ENCODE measurements at places on chromosomes 6 and 20.
A peak's percentile ranks its signal among the peaks of the same experiment; 100 is the strongest.

- peak; percentile 64 for DNase-seq
- peaks cover 48% of the 10 kb centered on the region for H3K27me3 ChIP-seq
- H3K4me1 ChIP-seq: no peaks in the 10 kb centered on the region
Measured at GRCh38 chr6:6315660-6316059, 4.8 kb downstream of the F13A1 start.

GRCh38 chr6:158819213-158819976 is at the start of gene EZR:
Gene EZR (minus strand): TSS chr6:158819368. CDS start chr6:158818093, 1,275 bp downstream.
- no peaks in the 10 kb centered on the region for H3K27me3 ChIP-seq
- peaks cover 35% of the 10 kb centered on the region for H3K36me3 ChIP-seq
- peak within 1 kb of the TSS; percentile 97 for H3K4me3 ChIP-seq
- peaks cover 46% of the 10 kb centered on the region for H3K4me1 ChIP-seq
- DNase-seq: peak; percentile 87
- H3K27ac ChIP-seq: peak within 1 kb of the TSS; percentile 98

DNA sequence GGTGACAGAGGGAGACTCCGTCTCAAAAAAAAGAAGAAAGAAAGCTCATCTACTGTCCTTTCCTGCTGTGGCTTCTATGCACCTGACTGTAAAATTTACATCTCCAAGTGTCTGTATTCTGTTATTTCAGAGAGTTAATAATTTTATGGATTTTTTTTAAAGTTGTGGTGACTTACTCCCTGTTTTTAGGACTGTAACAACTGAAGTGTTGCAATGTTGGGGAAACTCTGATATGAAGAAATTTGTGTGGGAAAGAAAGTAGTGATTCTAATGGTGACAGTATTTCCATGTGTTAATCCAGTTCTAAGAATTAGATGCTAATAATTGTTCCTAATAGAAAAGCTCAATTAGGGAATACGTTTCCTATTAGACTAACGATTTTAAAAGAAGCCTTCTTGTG is 27.4 kb downstream of the STX11 start:
- peaks cover 42% of the 10 kb centered on the region for H3K4me1 ChIP-seq
- H3K27ac ChIP-seq: no peak overlapping the region
- peaks cover 26% of the 10 kb centered on the region for H3K36me3 ChIP-seq
- H3K4me3 ChIP-seq: no peak overlapping the region

- no peaks in the 10 kb centered on the region for H3K4me1 ChIP-seq
- H3K27me3 ChIP-seq: no peaks in the 10 kb centered on the region
- no peak for DNase-seq
Measured at GRCh38 chr6:12174878-12175277, 115.3 kb upstream of the EDN1 start.

Data from activated naive CD4-positive, alpha-beta T cell treated with anti-CD3 and anti-CD28 coated beads for 36 hours (primary cell).